PC-3 (cell line): ENCODE measurements at places on chromosomes 3 and 15.

GRCh38 chr3:194089357-194090177 lies 46.4 kb upstream of the HES1 start:
- peak; percentile 99 for DNase-seq

GRCh38 chr15:99410477-99410876 lies 155.3 kb upstream of the MEF2A start:
- DNase-seq: no peak

GRCh38 chr3:69691860-69692259 lies 47.4 kb upstream of the MITF start:
- no peak for DNase-seq

- no peak for DNase-seq
These were observed 87.0 kb upstream of the NR2E3 start for GRCh38 chr15:71723344-71723743.

GRCh38 chr3:16911916-16912315 lies 27.2 kb downstream of the PLCL2 start:
- DNase-seq: no peak

- no peak for DNase-seq
These were observed 3.3 kb upstream of the ACTR8 start for GRCh38 chr3:53885239-53885638.

DNA sequence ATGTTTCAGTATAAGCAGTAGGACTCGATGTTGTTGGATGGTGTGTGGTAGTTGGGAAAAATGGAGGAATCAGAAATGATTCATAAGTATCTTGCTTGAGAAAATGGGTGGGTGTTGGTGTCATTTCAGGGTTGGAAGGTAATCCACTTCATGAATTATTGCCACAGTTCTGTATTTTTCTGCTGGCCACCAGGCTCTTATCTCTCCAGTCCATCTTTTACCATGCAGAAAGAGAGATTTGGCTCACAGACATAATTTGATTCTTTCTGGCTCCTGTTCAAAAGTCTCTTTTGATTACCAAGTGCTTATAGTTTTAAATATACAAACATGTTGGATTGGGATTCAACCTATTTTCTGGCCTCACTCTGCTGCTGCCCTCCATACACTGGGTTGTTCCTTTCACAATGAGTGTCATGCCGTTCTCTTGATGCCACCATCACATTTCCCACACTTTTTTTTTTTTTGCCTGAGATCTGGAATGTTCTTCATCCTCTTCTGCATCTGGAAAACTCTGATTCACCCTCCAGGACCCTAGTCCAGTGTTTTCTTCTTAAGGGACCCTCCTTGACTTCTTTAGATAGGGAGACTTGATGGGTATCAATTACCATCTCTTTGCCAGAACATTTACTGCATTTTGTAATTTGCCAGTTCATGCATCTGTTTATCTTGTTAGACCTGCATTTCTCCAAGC lies 69.4 kb upstream of the GAP43 start:
- no peak for DNase-seq

- DNase-seq: peak; percentile 22
These were observed 118.8 kb upstream of the AZI2 start for GRCh38 chr3:28467414-28467813.
